Left lobe of liver (tissue), 2 donors: ENCODE measurements at places on chromosomes 13 and 19. TPM values are rescaled to one million over a fixed set of nuclear protein-coding genes. Genes with fewer than 3 reads are reported as not detected.

The SKA3 gene
- total RNA-seq: 0.18 TPM

The PABPC3 gene
- 0.10 TPM for total RNA-seq

The RNF17 gene
- total RNA-seq: 0.33 TPM

The IGFL1 gene
- not detected for total RNA-seq

The ACER1 gene
- total RNA-seq: 0.88 TPM

DNA sequence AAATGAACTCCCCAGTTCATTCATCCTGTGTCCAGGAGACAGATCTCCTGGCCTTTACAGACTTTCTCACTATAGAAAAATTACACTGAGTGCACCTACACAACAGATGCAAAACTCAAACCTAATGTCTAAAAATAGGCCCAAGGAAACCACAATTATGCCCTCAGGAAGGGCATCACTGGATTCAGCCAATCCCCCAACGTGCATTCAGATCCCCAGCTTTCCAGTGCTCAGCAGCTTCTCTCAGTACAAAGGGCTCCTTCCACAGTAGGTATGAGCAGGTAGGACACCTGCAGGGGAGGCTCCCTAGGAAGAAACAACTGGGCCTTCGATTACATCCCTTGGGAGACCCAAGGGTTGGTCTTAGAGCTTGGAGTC lies 2.1 kb downstream of the ZNF709 start:
- DNase-seq: no peak

GRCh38 chr19:18419195-18419698 lies at the start of gene SSBP4:
TSS of gene SSBP4 (plus strand) at chr19:18419398. CDS start at chr19:18419649, 251 bp downstream.
- DNase-seq: peak; percentile 77

DNA sequence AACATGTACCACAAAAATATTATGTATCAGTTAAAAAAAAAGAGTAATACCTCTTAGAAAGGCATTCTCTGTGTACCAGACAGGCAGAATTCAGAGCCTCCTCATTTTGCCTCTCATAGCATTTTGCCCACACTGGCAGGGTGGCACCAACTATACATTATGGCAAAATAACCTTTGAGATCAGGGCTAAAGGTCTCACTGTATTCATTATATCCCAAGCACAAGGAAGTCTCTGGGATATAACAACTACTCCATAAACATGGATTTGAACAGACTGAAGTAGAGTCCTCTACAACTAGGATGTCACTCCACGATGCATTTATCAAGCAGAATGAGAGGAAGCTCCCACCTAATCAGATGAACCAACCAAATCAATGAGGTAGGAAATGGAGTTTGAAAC lies 10.6 kb downstream of the SUCLA2 start:
- no peak for DNase-seq

DNA sequence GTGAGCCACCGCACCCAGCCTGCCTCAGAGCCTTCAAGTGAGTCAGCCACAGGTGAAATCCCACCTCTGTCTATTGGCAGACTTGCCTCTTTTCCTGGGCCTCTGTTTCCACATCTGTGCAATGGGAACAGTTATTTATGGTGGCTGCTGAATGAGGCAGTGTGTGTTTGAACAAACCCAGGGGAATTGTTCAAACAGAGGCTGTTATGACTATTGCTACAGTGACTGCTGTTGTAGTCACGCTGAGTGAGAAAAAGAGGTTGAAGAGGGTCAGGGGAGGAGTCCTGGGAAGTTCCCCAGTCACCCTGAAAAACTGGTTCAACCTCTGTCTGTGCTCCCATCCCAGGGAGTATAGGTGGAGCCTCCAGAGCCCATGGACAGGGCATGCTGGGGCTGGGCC lies at the start of gene CEACAM19:
CEACAM19 (plus strand) TSS at position 83 of the 400 bp plus-strand sequence. CDS start 450 bp downstream, outside the sequence.
- DNase-seq: no peak

- no peak for DNase-seq
These were observed 5.1 kb downstream of the PEX11G start for GRCh38 chr19:7483720-7484201.
